NCI-H146 (cell line): ENCODE measurements at places on chromosomes 6 and 20.

DNA sequence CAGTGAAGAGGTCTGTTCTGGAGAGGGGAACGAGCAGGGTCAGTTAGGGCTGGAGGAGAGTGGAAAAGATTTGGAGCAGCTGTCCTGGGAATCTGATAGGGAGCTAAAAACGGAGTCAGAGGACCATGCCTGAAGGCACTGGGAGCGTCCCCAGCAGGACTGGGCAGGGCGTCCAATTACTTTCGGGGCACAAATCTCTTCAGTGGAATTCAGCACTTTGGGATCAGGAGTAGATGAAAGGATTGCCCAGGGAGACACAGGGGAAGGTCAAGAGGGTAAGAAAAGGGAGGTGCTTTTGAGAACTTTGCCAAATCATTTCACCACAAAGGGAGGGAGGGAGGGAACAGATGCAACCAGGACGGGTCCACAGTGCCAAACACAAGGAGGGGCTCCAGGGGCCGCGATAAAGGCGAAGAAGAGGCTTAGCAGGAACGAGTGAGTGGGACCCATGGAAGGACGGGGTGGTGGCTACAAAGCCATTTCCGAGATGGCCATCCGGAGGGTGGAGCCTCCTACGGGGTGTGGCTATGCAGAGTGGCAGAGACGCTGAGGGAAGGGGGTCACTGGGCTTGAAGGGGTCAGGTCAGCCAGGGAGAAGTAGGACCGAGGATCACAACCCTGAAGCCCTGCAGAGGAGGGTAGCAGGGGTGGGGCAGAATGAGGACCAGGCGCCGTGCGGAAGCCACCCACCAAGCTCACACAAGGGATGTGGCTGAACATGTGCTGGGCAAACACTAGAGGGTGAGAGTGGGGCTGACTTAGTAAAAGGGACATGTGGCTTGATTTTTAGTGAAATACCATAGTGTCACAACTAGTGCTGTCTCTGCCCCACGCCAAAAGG, 180.0 kb upstream of the RREB1 start:
- no peak for DNase-seq

DNA sequence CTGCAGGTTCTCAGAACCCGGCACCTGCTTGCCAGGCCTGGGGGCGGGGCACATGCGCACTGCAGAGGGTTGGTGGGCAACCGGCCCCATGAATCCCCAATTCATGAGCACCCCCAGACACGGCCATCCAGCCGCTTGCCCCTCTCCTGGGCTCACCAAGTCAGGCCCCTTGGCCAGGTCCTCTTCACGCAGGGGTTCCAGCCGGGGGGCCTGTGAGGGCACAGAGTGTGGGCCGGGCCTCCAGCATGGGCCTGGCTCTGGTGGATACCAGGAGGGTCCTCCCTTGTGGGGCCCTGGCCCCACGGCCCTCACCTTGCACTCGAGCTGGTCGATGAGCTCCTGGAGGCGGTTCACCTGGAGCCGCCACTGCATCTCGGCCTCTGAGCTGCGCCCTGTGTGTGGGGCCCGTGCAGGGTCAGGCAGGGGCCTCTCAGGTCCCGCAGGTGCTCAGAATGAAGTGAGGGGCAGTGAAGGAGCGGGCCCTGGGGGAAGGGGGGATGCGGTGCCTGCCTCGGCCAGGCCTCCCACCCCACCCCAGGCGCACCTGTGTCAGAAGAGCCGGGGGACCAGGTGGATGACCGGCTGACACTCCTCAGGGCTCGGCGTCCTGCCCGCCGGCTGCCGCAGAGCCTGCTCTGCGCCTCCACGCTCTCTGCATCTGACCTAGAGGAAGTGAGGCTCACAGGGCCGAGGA, 2.6 kb upstream of the C20orf144 start:
- no peak for DNase-seq

GRCh38 chr20:4176187-4176586, 160.8 kb upstream of the RNF24 start:
- DNase-seq, result no peak

GRCh38 chr6:125528621-125529041, 220.8 kb upstream of the HEY2 start:
- peak; percentile 36 for DNase-seq

DNA sequence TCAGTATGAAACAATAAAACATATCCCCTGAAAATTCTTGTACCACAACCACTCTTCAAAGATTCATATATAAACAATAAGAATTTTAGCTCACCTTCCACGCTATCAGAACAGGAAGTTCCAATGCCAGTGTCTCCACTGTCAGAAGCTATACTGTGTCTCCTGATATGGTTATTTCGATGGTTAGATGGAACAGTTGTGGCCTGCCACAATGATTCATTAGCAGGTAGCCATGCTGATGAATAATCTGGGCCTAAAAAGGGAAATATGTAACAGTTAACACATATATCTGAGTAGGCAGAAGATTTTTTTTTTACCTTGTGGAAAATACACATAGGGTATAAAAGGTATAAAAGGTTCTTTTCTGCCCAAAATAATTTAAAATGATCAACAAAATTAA, 19.0 kb downstream of the CEP85L start:
- no peak for DNase-seq

- DNase-seq, result no peak
Observed at GRCh38 chr20:32477594-32478512, 107.3 kb downstream of the NOL4L start.

- no peak for DNase-seq
Observed at GRCh38 chr20:37898233-37899104, 4.5 kb upstream of the VSTM2L start.

DNA sequence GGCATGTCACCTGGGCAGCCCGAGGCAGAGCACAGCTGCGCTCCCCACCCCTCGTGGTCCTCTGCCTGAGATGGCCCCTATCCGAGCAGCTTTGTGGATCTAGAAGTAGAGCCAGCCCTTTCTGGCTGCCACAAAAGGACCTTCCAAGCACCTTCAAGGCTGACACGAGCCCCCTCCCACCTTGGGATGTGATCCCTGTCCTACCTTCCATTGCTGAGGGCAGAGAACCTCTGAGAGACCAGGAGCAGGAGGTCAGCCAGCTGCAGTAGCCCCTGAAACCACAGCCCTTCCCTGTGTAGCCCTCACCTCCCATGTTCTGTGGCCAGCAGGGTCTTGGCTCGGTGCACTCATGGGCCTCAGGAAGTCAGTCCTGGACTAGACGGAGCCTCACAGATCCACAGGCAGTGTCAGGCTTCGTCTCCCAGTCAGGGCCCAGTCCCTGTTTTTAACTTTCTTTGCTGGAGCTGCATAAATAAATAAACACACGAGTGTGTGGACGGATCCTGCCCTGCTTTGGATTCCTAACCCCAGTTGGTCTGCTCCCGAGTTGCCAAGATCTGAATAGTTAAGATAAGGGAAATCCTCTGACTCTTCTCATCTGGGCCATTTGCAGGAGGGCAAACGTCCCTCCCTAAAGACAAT, 507.7 kb downstream of the PREX1 start:
- DNase-seq, result no peak

DNA sequence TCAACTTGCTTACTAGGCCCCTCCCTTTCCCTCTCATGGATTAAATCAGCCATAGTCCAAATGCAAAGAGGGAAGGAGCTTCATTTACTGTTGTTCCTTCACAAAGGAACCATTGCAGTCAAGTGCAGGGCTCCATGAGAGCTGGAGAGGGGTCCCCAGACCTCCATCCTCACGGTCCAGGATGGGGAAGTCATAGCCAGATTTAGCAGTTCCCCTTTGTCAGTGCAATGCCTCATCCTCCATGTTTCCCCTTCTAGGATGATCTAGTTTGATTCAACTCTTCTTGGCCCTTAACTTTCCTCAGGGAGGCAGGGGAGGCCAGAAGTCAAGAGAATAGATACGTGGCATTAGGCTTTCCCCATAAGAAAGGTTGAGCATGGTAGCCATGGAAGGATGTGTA, 66.5 kb upstream of the FUCA2 start:
- DNase-seq, result no peak

DNA sequence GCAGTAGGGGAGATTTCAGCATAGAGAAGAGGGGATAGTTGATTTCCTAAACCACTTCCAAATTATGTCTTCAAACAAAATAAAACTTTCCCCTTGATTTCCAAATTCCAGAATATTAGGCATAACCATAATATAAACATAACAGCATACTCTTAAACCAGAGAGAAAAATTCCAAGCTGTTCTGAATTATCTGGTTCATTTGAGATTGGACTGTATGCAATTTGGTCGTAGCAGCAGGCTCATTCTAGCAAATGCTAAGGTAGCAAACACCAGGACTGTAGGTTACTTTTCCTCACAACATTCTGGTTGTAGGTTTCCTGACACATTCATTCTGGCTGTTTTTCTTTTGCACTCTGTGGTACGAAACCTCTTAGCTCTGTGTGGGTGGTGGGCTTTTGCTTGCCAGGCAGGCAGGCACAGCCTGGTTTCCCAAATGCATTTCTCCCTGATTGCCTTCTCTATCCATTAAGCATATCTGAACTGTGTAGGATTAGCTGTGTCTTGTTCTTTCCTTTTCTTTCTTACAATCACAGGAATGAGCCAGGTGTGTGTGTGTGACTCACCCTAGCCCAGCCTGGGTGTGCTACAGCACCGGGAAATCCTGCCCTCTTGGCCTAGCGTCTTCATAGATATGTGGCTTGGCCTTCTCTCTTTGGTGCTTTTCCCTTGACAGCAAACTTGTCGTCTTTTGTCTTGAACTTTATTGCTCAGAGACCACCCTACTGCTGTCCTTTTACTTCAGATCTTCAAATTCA, 77.1 kb downstream of the JARID2 start:
- no peak for DNase-seq

DNA sequence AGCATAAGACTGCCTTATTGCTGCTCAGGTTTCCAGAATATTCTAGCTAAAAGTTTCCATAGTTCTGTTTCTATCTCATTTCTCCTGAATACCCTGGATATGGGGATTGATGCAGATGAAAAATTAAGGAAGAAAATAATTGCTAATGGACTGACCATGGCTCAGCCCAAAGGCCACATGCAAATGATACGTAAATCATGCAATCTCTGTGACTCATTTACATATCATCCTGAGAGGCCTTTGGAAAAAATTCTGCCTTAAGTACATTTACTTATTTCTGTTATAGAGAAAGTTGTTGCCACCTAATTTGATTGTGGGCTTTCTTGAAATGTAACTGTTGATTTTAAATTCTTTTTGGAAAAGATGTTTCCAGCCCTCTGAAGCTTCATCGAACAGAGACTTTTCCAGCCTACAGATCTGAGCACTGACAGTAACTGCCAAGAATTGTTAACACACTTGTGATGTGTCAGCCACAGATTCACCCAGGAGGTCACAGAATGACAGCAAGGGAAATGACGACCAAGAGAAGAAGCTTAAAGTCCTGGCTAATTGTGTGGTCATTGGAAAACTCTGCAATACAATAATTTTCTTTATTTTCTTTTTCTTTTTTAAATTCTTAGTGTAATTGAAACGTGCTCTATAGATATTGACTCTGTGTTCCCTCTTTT, 174.8 kb downstream of the DOK5 start:
- no peak for DNase-seq
